H7 (cell line): ENCODE measurements at places on chromosomes 7 and 10. TPM values are rescaled to one million over a fixed set of nuclear protein-coding genes. Genes with fewer than 3 reads are reported as not detected.

The GPC2 gene
- total RNA-seq: 39.1 and 65.8 TPM in 2 replicates

The NXPH1 gene
- total RNA-seq: 0.10 and 0.37 TPM in 2 replicates

The ANKRD30A gene
- not detected in 2 replicates for total RNA-seq

The SPAM1 gene
- not detected in 2 replicates for total RNA-seq

The PAX4 gene
- 0.07 TPM in 1 of 2 replicates, not detected in the other for total RNA-seq

The NUTM2A gene
- 0.04 TPM in 1 of 2 replicates, not detected in the other for total RNA-seq

The DNAJC9 gene
- total RNA-seq: 32.0 and 35.0 TPM in 2 replicates

The PRPS1L1 gene
- not detected in 2 replicates for total RNA-seq

The SEPTIN7 gene
- total RNA-seq: 162 and 218 TPM in 2 replicates

The TUBAL3 gene
- 0.11 TPM in 1 of 2 replicates, not detected in the other for total RNA-seq

The HERPUD2 gene
- 15.9 and 16.7 TPM in 2 replicates for total RNA-seq

The LIPM gene
- not detected in 2 replicates for total RNA-seq

The AKR1C4 gene
- total RNA-seq: not detected in 2 replicates

DNA sequence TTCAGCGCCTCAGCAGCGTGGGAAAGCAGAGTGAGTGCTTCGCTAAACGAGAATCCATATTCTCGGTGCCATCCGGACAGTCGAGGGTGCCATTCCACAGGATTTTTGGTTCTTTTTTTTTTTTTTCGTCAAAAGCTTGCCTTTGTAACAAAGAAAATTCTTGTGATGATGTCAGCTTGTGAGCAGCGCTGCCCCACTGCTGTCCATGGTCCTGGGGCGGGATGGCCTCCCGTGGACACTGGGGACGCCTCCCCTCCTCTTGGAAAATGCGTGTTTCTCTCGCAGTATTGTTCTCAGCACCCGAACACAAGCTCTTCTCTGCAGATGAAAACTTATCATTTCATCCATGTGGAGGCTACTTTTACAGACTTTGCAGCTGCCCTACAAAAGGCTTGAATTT, 477.4 kb downstream of the TCERG1L start:
- peak; percentile 56 for DNase-seq

DNA sequence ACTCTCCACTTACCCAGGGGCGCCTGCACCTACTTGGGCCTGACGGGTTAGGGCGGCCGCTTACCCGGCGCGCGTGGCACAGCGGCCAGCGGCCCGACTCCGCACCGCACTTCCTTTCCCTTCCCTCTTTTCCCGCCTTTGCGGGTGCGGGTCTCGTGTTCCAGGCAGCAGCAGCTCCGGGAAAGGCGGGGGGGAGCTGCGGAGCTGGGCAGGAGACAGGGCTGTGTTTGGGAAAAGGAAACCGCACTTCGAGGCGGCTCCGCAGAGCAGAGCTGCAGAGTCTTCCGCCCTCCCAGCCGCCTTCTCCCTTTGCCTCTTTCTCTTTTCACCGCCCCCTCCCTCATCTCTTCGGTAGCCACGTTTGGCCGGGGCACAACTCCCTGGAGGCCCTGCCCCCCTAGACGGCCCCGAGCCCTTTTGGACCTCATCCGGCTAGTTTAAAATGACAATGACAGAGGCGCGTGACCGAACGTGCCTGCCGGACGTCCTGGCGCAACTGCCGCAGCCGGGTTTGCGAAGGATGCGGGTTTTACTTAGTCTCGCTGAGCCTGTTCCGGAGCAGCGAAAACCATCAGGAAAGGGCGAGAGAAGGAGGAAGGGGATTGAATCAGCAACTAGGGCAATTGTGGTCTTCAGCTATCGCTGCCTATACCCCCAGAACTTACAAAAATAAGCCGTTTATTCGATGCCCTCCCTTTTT, 7.9 kb upstream of the PAX2 start:
- peak; percentile 91 for DNase-seq

DNA sequence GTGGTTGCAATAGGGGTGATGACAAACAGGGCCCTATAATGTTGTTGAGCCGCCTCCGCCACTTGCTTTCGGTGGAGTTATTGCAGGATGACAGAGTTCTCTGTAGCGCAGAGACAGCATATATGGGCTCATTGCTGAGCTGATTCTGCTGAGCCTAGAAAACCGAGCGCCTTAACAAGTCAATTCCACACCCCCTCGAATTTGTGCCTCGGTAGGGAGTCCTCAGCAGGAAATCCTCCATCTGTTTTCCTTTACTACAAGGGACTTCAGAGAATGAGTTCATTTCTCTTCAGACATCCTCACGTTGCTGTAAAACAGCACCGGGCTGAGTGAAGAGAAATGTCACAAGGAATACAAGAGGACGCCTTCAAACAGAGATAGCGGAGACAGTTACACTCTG, 90.7 kb upstream of the KIAA1217 start:
- DNase-seq: no peak

DNA sequence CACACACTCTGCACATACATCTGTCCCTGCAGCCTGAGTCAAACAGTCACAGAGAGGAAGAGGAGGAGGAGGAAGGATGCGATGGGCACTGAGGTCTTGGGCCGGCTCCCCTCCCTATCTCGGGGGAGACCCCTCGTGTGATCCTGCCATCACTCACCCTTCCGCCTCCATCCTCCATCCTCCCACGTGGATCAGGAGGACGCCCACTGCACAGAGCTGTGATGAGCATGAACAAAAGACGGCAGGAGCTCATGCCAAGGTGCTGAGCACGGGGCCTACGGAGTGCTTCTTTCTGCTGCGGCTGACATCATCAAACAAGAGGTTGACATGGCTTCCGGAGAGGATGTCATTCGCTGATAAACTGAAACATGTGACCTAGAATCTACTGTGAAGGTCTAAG, 68.0 kb downstream of the DIP2C start:
- no peak for DNase-seq

GRCh38 chr10:42971251-42971599, 105.6 kb upstream of the RET start:
- DNase-seq: no peak

DNA sequence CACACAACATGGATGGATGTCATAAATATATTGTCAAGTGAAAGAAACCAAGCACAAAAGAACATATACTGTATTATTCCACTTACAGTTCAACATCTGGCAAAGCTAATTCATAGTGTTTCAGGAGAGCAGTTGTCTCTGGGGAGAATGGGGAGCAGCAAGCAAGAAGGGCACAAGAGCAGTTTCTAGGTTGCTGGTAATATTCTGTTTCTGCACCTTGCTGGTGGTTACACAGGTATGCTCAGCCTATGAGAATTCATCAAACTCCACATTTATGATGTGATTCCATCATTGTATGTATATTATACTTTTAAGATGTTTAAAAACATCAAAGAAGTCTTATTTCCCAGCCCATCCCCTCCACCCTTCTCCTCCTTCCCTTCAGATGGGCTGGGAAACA, 18.1 kb upstream of the PALS2 start:
- DNase-seq: no peak

- DNase-seq: no peak
Observed at GRCh38 chr10:31605861-31606525, 287.0 kb downstream of the ZEB1 start.

GRCh38 chr7:134771889-134772288, 7.5 kb upstream of the CALD1 start:
- no peak for DNase-seq

- no peak for DNase-seq
Observed at GRCh38 chr10:75466001-75466400, 34.6 kb downstream of the LRMDA start.

GRCh38 chr10:35396560-35397434, 60.5 kb downstream of the CCNY start:
- DNase-seq: no peak

GRCh38 chr10:103117247-103117646, 75.8 kb downstream of the NT5C2 start:
- no peak for DNase-seq

GRCh38 chr10:1134156-1134555, 78.0 kb downstream of the WDR37 start:
- DNase-seq: peak; percentile 10

- peak; percentile 62 for DNase-seq
Observed at GRCh38 chr10:77111611-77112550, 525.7 kb downstream of the KCNMA1 start.

DNA sequence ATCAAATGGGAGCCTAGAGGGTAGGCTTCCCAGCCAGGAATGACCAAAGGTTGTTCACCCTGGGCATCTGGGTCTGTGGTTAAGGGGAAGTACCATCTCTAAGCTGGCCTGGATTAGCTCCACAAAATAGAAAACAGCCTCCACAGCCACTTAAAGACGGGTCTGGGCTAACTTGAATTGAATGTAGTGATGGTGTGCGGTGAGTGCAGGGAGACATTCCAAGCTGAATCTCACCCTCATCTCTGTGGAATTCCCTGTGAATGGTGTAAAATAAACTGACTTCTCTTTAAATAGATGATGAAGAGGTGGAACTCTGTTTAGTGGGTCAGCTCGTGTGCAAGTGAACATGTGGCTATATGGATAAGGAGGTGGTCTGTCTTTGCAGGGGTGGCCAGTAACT, 251.0 kb downstream of the DYNC1I1 start:
- DNase-seq: no peak

DNA sequence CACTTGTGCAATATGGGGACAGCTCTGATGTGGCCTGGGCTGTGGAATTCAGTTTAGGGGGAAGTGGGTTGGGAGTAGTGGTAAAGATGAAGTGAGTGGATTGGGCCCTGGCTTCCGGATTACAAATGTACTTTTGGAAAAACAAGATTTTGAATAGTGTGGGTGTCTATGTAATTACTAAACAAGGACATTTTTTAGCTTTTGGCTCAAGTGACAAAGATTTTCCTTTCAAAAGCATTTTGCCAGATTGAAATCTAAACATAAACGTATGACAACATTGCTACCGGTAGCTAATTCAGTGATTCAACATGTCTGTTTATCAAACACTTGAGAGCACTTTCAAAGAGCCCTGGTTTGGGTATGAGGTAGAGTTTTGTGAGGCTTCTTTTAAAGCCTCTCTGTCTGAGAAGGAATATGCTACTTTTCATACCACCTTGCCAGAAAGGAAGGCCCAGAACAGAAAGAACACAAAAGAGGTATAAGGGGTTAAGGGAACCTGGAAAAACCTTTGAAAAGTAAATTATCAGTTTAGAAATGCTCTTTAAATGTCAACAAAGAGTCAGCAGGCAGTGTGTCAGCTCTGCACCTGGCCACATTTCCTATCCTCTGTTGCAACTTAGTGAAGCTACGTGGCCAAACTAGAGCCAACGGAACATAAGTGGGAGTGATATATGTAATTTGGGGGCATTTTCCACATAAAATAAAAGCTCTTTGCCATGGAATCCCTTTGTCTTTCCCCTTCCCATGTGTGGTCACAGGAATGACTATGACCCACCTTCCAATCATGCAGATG, 516.1 kb downstream of the NRG3 start:
- no peak for DNase-seq

DNA sequence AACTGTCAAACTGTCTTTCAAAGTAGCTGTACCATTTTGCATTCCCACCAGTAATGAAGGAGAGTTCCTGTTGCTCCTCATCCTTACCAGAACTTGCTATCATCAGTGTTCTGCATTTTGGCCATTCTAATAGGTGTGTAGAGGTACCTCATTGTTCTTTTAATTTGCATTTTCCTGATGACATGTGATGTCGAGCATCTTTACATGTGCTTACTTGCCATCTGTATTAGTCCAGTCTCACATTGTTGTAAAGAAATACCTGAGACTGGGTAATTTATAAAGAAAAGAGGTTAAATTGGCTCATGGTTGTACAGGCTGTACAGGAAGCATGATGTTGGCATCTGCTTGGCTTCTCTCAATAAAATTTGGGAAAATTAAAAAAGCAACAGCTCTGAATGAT, 38.7 kb upstream of the EEPD1 start:
- DNase-seq: no peak

GRCh38 chr10:87750817-87751216, 67.2 kb downstream of the ATAD1 start:
- no peak for DNase-seq

GRCh38 chr10:119132521-119133345, 28.8 kb downstream of the DENND10 start:
- no peak for DNase-seq

- DNase-seq: no peak
Observed at GRCh38 chr7:73577627-73578341, 595 bp downstream of the TBL2 start.

DNA sequence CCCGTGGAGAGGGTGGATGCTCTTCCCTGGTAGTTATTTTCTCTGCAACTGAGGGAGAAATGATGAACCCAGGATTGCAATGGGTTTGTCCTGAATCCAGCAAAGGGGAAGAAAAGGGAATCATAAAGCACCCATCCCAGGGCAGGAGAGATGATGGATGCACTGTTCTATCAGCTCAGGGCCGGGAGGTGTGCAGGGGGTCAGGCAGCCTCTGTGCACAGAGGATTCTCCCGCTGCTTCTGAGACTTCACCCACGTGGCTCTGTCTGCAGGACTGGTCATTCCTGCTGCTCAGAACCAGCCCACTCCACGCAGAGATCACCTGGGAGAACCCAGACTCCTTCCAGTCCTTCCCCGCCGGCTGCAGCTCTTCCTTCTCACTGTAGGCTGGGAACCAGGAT, 70.7 kb downstream of the RBAK start:
- no peak for DNase-seq

DNA sequence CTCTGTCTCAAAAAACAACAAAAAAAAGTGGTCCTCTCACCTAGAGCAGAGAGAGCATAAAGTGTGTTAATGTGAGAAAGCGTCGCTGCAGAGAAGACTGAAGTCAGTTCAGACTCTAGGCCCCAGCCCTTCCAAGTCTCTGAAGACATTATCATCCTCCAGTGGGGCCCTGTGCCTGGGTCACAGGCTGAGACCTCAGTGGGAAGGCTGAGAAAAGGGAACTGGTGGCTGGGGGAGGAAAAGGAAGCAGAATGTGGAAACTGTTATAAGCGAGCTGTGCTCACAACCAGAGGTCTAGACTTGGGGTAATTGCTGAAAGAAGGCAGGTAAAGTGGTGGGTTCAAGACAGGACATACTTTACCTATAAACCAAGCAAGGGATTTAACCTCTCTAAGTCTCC, 4.9 kb upstream of the RRP12 start:
- DNase-seq: no peak

DNA sequence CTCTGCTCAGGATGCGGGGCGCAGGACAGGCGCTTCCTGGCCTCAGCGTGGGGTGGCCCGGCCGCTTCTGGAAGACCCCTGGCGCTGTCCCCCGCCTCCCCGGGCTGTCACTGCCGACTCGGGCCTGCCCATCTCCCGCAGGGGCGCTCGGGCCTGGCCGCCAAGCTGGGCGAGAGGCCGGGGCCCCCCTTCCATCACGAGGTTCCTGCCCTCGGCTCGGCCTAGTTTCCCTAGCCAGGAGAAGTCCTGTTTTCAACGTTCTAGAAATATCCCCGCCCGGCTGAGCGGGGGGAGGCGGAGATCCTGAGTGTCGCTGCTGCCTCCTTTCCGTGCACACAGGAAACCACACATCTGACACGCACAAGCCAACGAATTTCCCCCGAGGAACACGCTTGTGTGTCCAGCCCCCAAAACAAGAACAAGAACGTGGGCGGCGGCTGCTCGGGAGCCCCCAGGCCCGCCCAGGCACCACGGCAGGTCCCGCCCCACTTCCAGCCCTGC, 33.7 kb downstream of the AP5Z1 start:
- peak; percentile 58 for DNase-seq

- no peak for DNase-seq
Observed at GRCh38 chr7:138546064-138546619, 86.1 kb downstream of the TRIM24 start.

DNA sequence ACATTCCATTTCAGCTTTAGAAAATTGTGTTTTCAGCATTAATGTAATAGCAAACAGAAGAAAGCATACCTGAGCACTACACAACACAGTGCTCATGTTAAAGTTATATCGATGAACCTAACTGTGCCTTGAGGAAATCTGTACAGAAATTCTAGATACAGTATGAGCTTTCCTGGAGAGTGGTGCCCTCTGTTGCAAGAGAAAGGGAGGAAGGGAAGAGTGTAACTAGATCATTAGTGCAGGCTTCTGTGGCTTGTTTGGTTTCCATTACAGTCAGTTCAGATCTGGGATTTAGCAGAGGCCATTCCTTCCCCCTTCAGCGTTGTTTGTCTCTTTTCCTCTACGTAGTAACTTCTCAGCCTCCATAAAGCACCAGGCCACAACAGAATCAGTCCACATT, 139.7 kb downstream of the HTR7 start:
- no peak for DNase-seq
